ENCODE measurements at places on chromosomes 7 and 10. TPM values are rescaled to one million over a fixed set of nuclear protein-coding genes. Genes with fewer than 3 reads are reported as not detected.

KCP gene
- 0.09 TPM for total RNA-seq

GRID2IP gene
- not detected for total RNA-seq

CALHM3 gene
- total RNA-seq = 0.20 TPM

CALML3 gene
- not detected for total RNA-seq

SAMD9L gene
- total RNA-seq = 0.89 TPM

WAPL gene
- 15.9 TPM for total RNA-seq

ZNF503 gene
- 11.0 TPM for total RNA-seq

TEX47 gene
- total RNA-seq = not detected
